ENCODE measurements at places on chromosomes 2 and 18.

- DNase-seq = no peak
Measured at GRCh38 chr2:45804987-45805755, 153.7 kb downstream of the PRKCE start.

DNA sequence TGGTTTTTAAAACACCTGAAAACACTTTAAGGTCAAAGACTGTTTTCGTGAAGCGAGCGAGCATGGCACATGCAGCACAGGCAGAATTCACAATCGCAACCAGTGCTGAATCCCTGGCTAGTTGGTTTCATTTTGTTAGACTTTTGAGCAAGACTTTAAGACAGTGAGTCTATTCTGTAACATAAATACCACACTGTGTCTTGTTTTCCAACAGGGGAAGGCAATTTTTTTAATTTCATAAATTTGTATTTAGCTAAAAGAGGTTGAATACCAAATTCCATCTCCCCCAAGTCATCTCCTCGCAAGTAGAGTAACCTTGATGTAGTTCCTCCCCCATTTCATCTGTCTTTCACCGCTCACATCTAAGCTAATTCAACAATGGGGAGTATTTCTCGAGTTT lies 1.4 kb downstream of the CERKL start:
- DNase-seq = no peak

DNA sequence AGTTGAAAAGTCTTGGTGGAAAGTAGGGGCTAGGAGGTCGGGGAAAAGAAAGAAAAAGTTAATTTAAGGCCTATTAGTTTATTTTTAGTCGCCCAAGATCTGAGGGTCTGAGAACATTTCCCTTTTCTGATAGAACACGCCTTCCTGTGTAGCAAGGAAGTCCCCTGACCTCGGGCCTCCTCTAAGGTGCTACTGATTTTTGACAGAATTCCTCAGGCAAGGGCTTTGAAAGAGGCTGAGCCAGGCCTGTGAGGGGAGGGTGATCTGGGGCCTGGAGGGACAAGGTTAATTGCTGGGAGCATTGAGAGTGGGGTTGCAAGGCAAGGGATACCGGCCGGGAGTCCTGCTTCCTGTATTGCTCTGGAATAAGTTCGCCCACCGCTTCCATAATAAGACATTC lies 131.4 kb upstream of the MYCN start:
- DNase-seq = no peak

GRCh38 chr2:240644859-240645301 lies 19.6 kb downstream of the GPR35 start:
- DNase-seq = no peak

DNA sequence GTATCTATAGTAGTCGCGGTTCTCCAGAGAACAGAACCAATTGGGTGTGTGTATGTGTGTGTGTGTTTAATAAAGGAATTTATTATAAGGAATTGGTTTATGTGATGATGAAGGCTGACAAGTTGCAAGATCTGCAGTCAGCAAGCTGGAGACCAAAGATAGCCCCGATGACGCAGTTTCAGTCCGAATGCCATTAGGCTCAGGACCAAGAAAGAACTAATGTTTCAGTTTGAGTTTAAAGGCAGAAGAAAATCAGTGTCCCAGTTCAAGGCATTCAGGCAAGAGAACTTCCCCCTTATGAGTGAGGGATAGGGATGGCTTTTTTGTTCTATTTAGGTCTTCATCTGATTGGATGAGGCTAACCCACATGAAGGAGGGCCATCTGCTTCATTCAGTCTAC lies 221.6 kb downstream of the HNMT start:
- DNase-seq = no peak

- DNase-seq = no peak
Measured at GRCh38 chr2:219282375-219282774, 3.2 kb downstream of the DNAJB2 start.

GRCh38 chr18:42549596-42549995 lies 565.9 kb downstream of the RIT2 start:
- no peak for DNase-seq

- DNase-seq = no peak
Measured at GRCh38 chr18:25329783-25330182, 22.2 kb downstream of the ZNF521 start.

DNA sequence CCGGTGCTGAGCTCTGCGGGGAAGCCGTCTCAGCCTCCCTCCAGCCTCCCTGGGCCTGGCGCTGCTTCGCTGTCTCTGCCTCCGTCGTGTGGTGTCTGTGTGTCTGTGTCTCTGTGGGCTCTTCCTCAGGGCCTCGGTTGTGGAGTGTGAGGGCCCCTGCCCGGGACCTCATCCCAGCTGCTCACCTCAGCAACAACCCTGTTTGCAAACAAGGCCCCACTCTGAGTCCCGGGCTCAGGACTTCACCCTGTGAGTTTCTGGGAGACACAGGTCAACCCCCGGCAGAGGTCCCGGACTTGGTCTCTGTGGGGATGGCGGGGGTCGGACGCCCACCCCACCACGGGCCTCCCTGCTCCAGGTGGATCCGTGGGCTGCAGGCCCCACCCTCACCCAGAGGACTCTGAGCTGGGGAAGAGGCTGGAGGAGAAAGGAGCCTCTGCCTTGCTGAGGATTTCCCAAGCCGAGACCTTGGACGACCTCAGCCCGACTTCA lies 127.4 kb upstream of the CTDP1 start:
- DNase-seq = no peak

DNA sequence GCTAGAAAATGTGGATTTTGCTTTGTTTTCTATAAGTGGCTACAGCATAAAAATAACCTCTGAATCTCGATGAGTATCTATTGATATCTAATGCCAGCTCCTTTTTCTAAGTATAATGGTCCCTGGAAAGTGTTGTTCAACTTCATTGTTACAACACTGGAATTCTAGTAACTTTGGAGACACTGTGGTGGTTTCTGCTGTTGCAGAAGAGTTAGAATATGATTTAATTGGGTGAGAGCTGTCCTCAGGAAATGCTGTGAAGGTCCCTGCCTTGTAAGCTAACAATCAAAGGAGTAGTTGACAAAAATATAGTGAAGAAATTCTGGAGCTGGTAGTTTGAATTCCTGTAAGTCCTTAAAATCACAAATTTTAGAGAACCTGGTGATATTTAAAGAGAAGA lies 62.1 kb downstream of the C18orf63 start:
- no peak for DNase-seq

DNA sequence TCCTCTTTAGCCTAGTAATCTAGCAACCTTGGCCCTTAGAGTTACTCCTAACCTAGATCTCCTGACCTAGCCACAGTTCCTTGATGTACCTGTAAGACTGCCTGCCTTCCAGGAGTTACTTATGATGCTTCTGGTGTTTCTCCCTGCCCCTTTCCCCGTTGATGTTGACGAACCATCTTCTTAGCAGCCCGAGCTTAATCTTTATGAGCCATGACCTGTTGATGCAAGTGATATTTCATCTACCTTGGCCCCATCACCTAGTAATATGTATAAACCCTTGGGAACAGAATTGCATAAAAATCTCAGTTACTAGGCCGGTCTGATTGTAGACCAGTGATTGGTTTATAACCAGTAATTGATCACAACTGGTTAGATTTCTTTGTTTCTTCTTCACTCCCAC lies 2.7 kb downstream of the IMPACT start:
- DNase-seq = no peak

DNA sequence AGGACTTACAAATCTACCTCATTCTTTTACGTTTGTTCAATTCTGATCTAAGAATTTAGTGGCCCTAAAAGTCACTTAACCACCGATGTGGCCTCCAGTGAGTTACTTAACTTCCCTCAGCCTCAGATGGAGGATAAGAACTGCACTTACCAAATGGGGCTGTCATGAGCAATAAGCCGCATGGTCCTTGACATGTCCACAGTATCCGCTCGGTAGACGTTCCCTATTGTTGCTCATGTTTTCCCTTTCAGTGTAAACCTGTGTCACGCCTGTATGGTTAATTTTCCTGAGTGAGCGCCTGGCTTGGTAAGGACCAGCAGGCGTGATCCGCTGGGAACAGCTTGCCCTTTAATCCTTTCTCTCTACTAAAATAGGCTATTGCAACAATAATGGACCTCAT lies 20.3 kb downstream of the SEC11C start:
- DNase-seq = no peak

DNA sequence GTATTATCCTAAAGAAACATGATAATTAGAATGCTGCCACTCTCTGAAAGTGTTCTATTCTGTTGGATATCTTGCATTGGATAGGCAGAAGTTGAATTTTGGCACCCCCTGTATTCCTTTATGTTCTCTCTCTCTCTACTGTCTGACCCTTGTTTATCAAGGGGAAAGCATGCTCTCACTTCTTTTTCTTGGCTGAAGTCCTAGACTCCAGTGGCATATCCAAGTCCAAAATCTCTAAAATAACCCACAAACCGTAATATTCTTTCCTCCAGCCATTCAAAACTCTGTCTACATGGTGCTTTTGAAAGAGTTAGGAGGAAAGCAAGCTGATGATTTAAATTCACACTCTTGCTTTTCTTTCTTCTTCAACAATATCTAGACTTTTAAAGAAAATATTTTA lies 669.7 kb downstream of the TDRD15 start:
- DNase-seq = no peak

- no peak for DNase-seq
Measured at GRCh38 chr2:135629520-135629919, 98.2 kb downstream of the R3HDM1 start.

- DNase-seq = no peak
Measured at GRCh38 chr18:61865466-61866175, 27.2 kb downstream of the RNF152 start.

GRCh38 chr2:225117051-225117716 lies 74.9 kb upstream of the DOCK10 start:
- DNase-seq = no peak

GRCh38 chr2:144357623-144358373 lies 162.1 kb downstream of the ZEB2 start:
- no peak for DNase-seq

- DNase-seq = peak; percentile 36
Measured at GRCh38 chr2:69830045-69830905, 815 bp downstream of the GMCL1 start.

DNA sequence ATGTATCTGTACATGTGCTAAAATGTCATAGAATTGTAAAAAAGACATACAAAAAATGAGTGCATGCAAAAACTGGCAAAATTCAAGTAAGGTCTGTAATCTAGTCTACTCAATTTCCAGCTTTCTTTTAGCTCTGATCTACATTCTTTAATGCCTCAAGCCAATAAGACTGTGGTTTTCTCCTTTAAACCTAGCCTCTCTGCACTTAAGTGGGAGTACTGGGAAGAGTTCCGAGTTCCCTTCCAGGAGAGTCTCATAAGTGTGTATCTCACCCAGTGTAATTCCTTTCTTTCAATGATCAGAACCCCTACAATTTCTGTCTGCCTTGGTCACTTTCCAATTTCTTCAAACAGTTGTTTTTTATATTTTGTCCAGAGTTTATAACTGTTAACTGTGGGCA lies 150.1 kb downstream of the PTRHD1 start:
- no peak for DNase-seq

GRCh38 chr18:11005528-11005927 lies 143.8 kb downstream of the PIEZO2 start:
- no peak for DNase-seq

GRCh38 chr18:50466634-50467033 lies 91.8 kb downstream of the SKA1 start:
- no peak for DNase-seq

DNA sequence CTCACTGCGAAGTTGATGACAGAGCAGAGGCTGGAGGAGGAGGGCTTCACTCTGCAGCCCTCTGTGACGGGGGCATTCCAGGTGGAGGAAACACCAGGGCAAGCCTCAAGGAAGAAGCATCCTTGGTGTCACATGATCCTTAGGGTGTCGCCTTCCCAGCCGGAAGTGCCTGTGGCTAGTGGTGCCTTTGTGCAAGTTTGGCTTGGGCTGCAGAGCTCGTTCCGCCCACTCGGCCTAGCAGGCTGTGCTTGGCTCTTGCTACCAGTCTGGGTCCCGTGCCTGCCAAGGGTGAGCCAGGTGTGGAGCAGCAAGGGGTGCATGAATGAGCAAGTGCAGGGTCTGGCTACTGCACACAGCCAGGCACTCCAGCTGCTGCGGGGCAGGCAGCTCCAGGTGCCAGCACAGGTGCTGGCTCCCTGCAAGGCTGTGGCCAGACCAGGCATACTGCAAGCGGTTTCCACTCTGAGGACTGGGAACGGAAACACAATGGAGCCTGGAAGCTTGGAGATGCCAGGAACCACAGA lies 325.3 kb upstream of the SMIM21 start:
- DNase-seq = no peak

GRCh38 chr2:127355407-127356008 lies 32.3 kb downstream of the MAP3K2 start:
- peak; percentile 16 for DNase-seq

GRCh38 chr2:127157114-127157513 lies 50.2 kb upstream of the BIN1 start:
- DNase-seq = no peak

- DNase-seq = no peak
Measured at GRCh38 chr2:172113617-172114016, 10.9 kb upstream of the DLX2 start.

DNA sequence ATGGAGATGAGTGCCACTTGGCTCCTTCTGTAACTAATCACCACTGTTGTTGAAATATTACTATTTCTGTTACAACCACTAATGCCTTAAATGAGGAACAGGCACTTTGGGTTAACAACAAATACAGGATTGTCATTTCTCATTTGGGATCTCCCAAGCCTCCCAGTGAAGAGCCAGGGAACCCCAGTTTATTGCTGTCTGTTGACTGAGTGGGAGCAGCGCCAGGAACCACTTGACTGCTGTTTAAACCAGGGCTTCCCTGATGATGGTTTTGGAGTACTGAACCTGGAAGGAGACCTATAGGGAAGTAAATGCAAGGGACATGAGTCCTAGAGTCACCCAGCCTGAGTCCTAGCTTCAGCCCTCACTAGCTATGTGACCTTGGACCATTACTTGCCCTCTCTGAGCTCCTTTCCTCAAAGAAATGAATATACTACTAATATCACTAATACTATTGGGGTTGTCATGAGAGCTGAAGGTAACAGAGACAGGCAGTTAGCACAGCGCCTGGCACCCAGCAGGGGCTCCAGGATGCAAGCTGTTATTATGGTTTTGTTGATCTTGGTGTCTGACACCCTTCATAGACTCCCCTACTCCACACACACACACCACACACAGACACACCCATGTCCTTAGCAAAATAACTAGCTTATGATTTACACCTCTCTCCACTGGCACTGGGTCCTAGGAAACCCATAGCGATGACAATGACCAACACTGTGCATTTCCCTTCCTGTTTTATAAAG lies 104.2 kb upstream of the FZD7 start:
- no peak for DNase-seq

GRCh38 chr2:241904791-241905710 lies 35.5 kb downstream of the RTP5 start:
- DNase-seq = no peak

DNA sequence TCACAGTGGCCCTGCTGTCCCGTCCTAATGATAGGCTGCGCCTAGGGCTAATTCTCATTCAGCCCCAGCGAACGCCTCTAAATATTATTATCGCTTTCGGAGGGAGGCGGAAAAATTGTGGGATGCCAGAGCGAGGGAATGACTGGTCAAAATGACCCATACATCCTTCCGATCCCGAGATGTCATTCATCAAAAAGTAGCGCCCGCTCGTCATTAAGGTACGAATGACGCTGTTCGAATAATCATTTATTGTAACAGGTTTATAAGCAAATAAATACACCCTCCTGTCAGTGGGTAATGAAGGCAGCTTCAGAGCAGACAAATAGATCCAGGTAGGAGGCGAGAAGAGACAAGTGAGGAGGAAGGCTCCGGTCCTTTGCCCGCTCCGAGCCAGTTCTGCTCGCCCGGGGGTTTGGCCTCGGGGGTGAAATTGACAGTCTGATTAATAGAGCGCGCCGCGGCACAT lies at the start of gene EVX2:
Gene EVX2, minus strand, starts transcription at position 167 of the 466 bp plus-strand sequence. CDS start 186 bp downstream, outside the sequence.
- DNase-seq = no peak
